ENCODE measurements at places on chromosomes 5 and 9. TPM values are rescaled to one million over a fixed set of nuclear protein-coding genes. Genes with fewer than 3 reads are reported as not detected.
A peak's percentile ranks its signal among the peaks of the same experiment; 100 is the strongest.

INSL6 gene
- not detected for total RNA-seq

DNA sequence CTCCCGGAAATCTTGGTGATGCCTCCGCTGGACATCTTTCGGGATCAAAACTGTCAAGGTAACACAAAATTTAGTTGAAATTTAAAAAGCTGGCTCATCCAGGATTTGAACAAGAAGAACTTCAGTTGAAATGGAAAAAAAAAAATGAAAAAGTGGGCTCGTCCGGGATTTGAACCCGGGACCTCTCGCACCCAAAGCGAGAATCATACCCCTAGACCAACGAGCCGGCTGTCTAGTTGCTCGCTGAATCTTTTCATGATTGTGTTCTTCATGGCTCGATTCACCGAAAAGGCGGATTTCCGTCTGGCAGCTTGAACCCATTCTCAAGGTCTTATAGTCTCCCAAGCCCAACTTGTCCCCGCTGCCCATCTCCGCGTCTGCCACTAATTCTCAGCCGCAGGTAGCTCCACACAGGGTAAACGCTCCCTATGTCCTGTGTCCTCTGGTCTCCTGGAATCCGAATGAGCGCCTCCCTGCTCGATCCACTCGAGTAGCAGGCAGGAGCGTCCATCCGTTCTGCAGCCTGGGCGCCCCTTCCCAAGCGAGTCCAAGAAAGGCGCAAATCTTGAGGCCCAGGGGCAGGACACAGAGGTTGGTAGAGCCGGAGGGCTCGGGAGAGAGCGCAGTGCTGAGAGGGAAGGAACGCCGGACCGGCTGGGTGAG is 16.2 kb downstream of the TRIM7 start:
- peak; percentile 60 for DNase-seq

DNA sequence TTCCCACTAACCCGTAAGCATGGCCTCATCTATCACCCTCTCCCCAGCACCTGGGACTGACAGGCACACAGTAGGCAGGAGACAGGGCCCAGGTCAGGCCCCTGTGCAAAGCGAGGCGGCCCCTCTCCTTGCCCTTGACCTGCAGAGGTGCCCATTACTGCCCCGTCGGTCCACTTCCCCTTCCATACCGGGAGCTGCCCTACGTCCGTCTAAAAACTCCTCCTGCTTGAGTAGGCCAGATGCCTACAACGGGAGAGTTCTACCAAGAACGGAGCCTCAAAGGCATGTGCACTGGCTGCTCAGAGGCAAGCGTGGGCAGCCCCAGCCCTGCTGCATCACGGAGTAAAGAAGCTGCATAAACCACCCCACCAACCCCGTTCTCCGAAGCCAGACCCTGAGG is 4.6 kb upstream of the DPH7 start:
- DNase-seq = no peak

PCDHGA8 gene
- total RNA-seq = 0.69 TPM

- no peak for DNase-seq
Observed at GRCh38 chr5:118921866-118922265, 66.5 kb downstream of the DTWD2 start.
